Inflammatory macrophage treated with lipopolysaccharide for 1 hour (primary cell): ENCODE measurements at places on chromosomes 5 and 9.

DNA sequence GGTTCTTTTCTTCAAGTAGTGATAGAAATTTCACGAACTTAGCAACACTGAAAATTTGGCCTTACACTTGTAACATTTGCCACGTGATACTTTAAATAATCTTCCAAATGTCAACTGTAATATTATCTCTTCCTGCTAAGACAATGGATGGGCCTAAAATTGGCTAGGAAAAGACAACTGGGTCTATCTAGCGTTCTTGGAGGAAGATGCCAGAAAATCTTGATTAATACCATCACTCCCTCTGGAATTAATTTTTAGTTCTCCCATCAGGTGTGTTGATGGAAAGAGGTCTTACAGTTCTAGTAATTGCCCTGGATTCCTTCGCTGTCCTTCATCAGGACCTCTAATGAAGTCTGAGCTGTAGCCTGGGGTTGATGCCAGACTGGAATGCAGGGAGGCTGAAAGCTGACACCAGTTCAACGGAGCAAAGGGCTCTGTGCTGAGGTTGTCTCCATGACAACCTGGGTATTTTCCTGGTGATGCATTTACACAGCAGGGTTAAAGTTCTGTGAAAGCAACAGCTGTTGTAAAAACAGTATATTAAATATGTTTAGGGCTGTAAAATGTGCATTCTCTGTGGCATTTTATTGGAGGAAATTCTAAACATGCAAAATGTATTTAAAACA is 92.3 kb downstream of the GAS1 start:
- no peak for DNase-seq

DNA sequence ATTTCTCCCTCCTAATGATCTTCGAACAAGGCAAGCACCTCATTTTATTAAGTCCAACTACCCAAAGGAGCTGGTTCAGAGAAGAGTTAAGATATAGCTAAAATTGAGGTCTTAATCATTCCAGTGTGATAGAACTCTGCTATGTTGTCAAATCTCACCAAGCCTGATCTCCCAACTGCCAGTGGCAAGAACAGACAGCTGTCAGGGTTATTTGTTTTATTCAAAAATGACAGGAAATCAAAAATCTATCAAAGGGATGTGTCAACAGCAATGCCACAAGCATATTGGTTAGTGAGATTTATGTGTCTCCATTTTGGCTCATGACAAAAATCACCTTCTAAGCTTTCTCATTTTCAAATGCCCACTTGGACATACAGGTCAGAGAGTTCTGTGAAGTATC is 74.5 kb downstream of the PRELID2 start:
- no peak for DNase-seq

GRCh38 chr5:118728191-118728590 is 260.2 kb downstream of the DTWD2 start:
- DNase-seq, result no peak

DNA sequence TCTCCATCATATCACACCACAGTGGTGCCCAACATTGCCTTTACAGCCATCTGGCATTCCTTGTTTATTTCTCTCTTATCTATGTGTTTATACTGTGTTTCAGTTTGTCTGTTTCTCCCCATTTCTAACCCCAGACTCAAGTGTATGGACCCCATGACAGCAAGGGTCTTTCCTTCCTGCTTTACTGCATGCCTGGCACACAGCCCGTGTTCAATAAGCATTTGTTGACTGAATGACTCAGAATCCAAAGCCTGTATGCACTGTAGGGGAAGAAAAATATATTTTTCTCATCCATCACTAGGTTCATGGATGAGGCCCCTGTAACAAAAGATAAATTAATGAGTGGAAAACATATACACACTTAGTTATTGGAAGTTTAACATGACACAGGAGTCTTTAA is 190.8 kb upstream of the SEMA6A start:
- DNase-seq, result no peak

- no peak for DNase-seq
Observed at GRCh38 chr9:79471580-79472543, 99.9 kb upstream of the TLE4 start.

- no peak for DNase-seq
Observed at GRCh38 chr9:79588488-79589223, 16.9 kb downstream of the TLE4 start.

GRCh38 chr5:110027527-110028322 is 338.0 kb downstream of the MAN2A1 start:
- DNase-seq, result no peak

GRCh38 chr5:36576721-36577120 is 29.7 kb upstream of the SLC1A3 start:
- DNase-seq, result no peak

DNA sequence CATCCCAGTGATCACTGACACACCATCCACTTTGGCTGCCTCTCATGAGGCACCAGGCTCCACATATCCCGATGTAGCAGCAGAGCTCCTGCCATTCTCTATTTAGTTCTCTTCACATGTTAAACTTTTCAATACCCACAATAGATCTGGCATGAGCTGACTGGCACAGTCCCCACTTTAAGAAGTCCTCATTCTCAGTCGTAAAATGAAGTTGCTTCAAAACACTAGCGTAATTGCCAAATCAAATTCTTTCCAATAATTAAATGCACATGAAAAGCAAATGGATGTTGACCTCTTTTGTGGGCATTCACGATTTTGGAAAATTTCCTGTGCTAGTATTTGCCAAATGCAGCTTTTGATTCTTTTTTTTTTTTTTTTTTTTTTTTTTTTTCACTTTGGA is 32.4 kb downstream of the HAPLN1 start:
- no peak for DNase-seq

- no peak for DNase-seq
Observed at GRCh38 chr9:89837934-89838310, 233.1 kb downstream of the GADD45G start.

- no peak for DNase-seq
Observed at GRCh38 chr9:129938291-129938979, 103.2 kb downstream of the USP20 start.

DNA sequence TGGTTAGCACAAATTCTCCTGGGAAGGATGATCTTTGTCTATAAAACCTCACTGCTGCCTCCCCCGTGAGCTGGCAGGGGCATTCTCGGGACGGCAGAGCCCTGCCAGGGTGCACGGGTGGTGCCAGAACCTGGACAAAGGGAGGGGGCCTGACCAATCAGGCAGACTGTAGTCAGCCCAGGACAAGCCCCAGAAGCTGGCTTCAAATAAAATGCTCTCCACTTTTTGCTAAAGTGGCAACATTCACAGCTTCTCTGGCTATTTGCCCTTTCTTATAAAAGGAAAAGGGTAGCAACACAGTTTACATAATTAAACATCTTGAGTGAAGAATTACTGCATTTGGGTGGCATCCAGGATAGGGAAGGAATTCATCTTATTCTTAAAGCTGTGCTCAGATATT is 14.4 kb downstream of the IL9 start:
- DNase-seq, result no peak

- no peak for DNase-seq
Observed at GRCh38 chr5:53575101-53575500, 14.7 kb downstream of the NDUFS4 start.

GRCh38 chr5:16382047-16382446 is 83.6 kb downstream of the ZNF622 start:
- DNase-seq, result no peak

GRCh38 chr5:36689225-36689624 is 82.8 kb downstream of the SLC1A3 start:
- DNase-seq, result peak; percentile 98

- no peak for DNase-seq
Observed at GRCh38 chr9:33393581-33393980, 8.8 kb downstream of the AQP7 start.

DNA sequence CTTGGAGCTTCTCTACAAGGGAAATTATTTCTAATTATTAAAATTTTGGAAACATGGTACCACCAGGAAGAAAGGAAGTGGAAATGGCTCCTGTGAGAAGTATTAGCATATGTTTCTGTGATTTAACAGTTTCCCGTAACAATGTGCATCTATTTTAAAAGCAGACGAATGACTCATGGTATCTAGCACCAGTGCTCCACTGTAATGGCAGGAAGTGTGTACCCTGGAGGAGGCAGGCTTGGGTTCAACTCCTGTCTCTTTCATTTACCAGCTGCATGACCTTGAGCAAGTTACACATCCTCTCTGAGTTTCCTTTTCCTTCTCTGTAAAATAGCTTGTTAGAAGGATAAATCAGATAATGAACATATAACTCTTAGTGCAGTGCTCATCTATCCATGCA is 41.0 kb upstream of the ANGPTL2 start:
- peak; percentile 35 for DNase-seq

GRCh38 chr9:14989811-14990210 is 79.6 kb upstream of the FREM1 start:
- DNase-seq, result no peak

DNA sequence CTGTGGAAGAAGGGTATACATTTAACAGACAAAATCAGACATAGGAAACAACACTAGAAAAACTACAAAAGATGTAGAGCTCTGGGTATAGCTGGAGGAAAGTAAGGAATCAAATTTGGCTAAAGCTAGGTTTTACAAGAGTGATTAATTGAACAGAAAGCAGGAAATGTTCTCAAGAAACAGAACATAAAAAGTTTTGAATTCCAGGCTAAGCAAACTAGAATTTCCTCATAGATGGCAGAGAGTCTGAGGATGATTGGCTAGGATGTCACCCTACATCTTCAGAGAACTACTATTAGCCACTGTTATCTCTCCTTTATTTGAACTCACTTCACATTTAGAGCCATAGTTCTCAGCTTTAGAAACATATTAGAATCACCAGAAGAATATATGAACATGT is 502.1 kb upstream of the PAPPA start:
- DNase-seq, result no peak

DNA sequence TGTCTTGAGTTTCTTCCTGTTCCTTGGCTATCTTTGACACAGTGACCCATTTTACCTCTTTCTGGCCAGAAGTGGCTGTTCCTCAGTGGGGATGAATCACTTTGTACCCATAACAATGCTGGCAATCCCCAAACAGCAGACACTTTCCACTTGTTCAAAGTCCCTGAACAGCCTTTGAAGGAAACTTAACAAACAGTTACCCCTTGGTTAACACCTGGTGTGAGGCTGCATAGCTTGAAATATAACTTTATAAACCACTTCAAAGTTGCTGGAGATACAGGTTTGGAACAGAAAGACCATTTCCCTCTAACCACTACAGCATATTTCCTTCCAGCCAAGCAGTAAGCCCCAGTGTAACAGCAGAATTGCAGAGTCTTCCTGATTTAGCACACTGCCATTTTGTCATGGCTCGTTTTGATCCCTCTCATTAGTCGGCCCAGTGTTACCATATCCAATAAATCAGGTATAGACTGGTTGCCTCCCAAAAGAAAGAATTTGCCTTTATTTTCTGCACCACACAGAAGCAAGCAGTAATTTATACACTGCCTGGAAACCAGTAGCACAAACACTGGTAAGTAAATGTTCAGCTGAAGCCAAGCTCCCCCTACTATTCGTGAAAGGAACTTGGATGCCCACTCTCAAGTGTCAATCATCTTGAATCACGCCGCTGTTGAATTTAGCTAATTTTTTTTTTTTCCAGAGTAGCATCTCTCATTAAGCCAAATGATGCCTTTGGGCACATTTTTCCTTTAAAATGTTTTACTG is 225.9 kb downstream of the PIK3R1 start:
- no peak for DNase-seq

GRCh38 chr9:21744320-21744719 is 58.1 kb upstream of the MTAP start:
- DNase-seq, result no peak

DNA sequence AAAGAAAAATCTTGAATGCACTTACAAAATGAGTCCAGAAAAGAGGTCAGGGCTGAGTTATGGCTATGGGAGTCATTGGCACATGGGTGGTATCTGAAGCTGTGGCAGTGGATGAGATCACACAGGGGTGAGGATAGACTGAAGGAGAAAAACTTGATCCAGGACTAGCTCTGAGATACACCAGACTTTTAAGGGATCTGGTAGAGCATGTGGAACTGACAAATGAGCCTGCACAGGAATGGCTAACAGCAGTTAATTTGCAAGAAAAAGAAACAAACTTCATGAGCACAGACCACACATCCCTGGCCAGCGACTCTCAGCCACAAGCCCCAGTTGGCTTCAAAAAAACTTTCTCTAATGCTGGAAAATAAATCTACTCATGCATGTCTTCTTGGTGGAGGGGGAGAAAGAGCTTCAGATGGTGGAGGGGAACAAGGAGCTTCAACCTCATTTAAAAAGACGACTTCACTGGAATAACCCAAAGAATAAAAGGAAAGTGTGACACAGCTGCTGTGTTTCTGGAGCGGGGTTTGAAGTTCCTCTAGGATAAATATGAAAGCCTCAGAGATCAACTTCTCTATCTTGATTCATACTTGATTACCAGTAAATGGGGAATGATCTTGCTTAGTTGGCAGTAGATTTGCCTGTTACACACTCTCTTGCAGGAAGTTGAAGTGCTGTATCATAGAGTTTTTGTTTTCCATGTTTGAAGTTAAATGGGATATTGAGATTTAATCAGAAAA is 33.6 kb downstream of the TNFAIP8 start:
- peak; percentile 66 for DNase-seq

GRCh38 chr9:1272488-1272887 is 222.3 kb downstream of the DMRT2 start:
- no peak for DNase-seq

DNA sequence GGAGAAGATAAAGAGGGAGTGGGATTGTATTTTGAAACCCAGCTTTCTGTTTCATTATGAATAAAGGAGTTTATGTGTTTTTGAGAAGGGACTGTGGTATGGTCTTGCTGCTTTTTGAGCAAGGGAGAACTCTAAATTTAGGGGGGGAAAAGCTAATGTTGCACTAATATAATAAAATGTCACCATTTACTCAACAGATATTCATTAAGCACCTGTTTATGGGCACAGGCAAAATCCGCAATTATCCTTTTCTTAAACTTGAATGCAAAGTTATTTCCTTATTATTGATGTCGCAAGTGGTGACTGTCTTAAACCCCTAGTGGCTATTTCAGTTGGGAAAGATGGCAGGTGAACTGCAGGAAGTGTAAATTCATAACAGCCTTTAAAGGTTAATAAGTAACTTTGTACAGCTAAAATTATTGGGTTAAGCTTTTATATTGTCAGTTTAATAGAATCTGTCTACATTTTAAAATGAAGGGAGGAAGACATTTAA is 1.5 kb downstream of the CDC42SE2 start:
- peak; percentile 67 for DNase-seq

DNA sequence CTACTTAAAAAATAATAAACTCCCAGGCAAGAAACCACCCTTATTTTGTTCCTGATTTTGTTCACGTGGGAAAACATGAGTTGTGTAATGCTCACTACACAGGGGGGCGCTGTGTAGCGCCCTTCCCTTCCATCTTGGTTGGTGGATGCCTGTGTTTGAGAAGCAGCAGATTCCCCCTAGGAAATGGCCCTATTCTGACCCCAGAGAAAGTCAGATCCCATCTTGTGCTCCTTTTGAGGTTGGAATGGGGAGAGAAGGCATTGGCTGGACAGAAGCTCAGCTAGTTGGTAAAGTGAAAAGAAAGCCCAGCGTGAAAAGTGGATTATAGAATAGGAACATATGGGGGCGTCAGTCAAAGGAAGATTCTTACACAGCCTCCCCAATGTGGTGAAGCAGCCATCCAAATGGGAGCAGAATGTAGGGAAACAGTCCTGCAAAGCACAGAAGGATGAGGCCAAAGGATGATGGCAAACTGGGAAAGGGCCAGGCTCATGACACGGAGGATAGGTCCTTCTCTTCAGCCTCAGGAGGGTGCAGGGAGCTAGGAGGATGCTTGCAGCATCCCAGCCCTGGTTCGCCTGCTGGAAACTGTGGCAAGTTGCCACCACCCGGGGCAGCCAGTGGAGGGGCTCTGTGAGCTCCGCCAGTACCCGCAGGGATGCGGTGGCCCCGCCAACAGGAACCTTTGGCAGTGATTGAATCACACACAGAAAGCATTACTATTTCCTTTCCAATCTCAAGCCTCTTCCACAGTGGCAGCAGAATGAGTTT is 314.2 kb upstream of the DAP start:
- no peak for DNase-seq

- DNase-seq, result no peak
Observed at GRCh38 chr9:105055917-105056316, 128.0 kb upstream of the ABCA1 start.
